ENCODE measurements at places on chromosomes 7 and 10. TPM values are rescaled to one million over a fixed set of nuclear protein-coding genes. Genes with fewer than 3 reads are reported as not detected.

ANKRD30A gene
- 725 TPM for total RNA-seq

GDF2 gene
- not detected for total RNA-seq

GPR158 gene
- total RNA-seq = 0.29 TPM

GRCh38 chr7:52779004-52779403 is 256.4 kb upstream of the POM121L12 start:
- no peak for DNase-seq
- H3K27ac ChIP-seq = no peak overlapping the region
- H3K27me3 ChIP-seq = no peaks in the 10 kb centered on the region
- no peak overlapping the region for H3K4me3 ChIP-seq

ITGB8 gene
- 52.1 TPM for total RNA-seq

DNA sequence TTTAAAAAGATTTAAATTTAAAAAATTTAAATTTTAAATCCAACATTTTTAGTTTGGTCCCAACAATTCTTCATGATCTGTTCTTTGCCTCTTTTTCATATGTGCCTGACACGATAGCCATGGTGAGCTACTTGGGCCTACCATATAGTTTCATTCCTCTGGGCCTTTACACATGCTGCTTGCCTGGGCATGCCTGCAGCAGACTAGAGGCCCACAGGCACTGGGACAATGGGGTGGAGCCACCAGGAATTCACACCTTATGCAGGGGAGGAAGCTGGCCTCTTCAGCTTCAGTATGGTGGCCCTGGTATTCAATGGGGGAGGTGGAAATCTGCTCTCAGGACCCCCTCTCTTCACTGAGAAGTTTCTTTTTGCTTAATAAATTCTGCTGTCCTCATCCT is 37.8 kb upstream of the ZNF365 start:
- no peak for DNase-seq
- H3K27me3 ChIP-seq = no peaks in the 10 kb centered on the region
- H3K4me1 ChIP-seq = no peaks in the 10 kb centered on the region
- H3K27ac ChIP-seq = no peak overlapping the region
- no peak overlapping the region for H3K4me3 ChIP-seq
- H3K36me3 ChIP-seq = no peaks in the 10 kb centered on the region

WNT16 gene
- total RNA-seq = 0.15 TPM

GRCh38 chr7:110010359-110010758 is 1080.6 kb upstream of the LRRN3 start:
- H3K4me3 ChIP-seq = no peak overlapping the region
- H3K27me3 ChIP-seq = no peaks in the 10 kb centered on the region
- no peak overlapping the region for H3K27ac ChIP-seq
- DNase-seq = no peak

RHOBTB1 gene
- total RNA-seq = 11.4 TPM

All from breast epithelium (tissue), 4 donors.